ENCODE measurements at places on chromosomes 2 and 18.
A peak's percentile ranks its signal among the peaks of the same experiment; 100 is the strongest.

DNA sequence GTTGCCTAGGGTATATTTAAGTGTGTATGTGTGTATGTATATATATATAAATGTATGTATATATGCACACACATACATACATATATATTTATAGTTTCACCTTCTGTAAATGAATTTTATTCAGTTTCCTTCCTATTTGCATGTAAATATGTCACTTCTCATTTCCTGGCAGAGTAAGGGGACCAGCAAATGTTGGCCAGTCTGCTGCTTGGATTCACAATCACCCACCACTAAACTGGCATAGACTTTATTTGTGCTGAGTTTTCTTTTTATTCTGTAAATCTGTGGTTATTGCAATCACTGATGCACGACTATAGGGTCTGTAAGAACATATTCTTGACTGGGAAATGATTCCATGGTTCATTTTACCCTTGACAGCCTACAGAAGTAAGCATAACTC, 640.4 kb upstream of the FAM98A start:
- DNase-seq: no peak

DNA sequence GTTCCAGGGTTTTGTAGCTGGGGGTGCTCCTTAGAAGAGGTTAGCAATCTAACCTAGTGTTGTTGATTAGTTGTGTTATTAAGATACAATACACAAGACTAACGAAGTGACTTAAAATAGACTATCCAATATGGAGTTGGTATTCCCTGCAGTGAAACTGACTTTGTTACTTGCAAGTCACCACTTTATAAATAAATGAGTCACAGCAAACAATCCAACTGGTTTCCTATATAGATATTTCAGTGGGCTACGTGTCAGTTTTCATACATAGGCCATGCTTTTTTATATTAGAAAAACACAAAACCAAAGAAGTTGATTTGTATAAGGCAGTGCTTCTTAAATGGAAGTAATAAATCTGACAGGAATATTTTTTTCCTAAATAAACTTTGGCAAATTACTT, 274.0 kb downstream of the CAMKMT start:
- no peak for DNase-seq

- no peak for DNase-seq
These were observed 787.6 kb upstream of the CELF4 start for GRCh38 chr18:38353149-38353548.

DNA sequence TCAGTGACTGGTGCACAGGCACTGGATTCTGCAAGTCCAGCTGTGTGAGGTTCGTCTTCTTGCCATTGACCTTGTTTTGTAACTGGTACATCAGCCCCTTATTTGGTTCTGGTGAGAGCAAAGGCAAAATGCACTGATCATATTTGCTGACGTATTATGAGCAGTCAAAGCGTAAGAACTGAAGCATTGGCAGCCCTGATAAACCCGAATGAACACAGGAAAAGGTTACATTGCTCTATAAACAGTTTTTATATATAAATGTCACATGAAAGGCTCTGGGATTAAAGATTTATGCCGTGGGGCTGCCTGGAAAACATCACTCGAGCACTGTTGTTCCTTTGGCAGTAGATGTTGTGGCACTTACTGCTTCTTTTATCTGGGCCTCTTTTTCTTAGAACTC, 167.9 kb downstream of the IRS1 start:
- no peak for DNase-seq

DNA sequence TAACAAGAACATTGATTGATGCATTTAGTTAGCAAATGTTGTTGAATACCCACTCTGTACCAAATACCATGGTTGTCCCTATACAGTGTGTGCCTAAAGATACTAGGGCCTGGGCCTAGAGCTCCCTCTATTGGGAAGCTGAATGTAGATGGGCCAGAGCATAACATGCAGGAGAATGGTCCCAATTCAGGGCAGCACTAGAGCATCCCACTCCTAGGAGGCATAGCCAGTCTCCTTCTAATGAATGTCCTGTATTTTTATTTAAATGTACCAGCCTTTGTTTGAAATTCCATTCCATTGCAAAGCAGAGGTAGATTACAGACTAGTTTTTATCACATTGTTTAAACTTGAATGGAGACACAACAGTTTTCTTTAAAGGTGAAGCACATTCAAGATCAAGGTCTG, 90.6 kb downstream of the FEZ2 start:
- DNase-seq: no peak

DNA sequence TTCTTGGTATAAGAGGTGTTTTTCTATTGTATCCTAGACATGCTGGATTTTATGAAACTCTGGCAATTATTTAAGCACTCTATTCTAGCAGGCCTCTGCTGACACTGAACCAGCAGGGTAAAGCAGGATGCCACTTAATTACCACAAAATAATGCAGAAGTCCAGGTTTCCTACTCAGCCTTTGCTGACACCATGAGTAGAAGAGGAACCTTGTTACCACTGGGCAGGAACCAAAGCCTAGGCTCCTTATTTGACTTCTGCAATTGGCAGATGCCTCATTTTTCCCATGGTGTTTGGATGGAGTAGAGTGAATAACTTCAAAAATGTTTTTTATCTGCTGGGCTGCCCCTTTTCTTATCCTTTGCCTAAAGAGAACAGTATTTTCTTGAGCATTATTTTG, 60.8 kb downstream of the THNSL2 start:
- DNase-seq: no peak

GRCh38 chr2:27921424-27921823, 30.9 kb downstream of the BABAM2 start:
- no peak for DNase-seq

DNA sequence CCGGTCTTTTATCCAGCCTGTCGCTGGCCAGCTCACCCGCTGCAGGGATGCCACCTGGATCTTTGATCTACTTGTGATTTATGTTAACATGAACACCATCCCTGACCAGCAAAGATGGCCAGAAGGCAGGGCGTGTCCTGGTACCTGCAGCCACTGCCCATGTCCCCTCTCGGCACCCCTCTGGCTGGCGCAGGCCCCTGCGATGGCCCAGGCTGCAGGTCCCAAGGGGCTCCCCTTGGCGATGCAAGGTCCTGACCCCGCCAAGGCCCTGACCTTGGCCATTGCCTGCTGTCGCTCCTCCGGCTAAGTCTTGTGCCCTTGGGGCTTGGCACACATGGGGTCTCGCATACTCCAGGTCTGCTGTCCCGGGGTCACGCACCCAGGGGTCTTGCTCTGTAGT, 214.9 kb downstream of the TWIST2 start:
- DNase-seq: no peak

GRCh38 chr2:239255628-239256349, 145.0 kb downstream of the HDAC4 start:
- DNase-seq: no peak

- no peak for DNase-seq
These were observed 2.9 kb upstream of the NPPC start for GRCh38 chr2:231928901-231929725.

GRCh38 chr2:181076658-181077057, 96.3 kb downstream of the UBE2E3 start:
- DNase-seq: no peak

DNA sequence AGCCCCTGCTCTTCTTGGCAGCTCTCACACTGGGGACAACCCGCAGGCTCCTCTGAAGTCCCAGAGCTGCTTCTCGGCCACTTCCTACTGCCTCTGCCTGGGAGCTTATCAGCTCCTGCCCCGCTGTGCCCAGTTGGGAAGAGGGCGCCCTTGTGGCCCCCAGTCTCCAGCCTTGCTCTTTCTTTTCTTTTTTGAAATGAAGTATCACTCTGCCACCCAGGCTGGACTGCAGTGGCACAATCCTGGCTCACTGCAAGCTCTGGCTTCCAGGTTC, 20.6 kb upstream of the ALPI start:
- no peak for DNase-seq

DNA sequence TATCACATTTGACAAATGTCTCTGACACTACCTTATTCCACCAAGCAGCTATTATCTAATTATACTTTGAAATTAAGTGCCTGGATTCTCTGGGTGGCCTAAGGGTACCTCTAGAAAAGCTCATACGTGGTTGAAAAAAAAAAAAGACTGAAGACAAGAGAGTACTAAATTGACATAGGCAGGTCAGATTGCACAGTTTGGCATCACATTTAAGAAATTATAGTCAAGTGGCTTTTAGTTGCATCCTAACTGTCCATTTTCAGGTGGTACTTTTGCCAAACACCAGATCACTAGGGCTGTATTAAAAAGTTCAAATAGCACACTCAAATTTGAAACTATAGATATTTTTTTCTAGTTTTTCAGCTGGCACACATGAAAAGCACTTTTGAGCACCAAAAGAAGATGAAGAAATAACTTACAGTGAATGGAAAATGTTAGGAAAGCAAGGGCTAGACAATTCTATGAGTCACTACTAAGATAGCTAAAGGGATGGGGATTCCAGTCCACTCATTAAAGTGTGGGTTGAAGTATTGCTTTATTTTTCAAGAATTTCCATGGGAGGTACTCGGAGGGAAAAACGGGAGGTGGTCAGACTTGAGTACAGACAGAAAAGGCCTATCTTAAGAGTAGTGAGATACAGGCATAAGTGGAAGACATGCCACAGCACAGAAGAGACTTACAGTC, 106.5 kb upstream of the COL5A2 start:
- no peak for DNase-seq

DNA sequence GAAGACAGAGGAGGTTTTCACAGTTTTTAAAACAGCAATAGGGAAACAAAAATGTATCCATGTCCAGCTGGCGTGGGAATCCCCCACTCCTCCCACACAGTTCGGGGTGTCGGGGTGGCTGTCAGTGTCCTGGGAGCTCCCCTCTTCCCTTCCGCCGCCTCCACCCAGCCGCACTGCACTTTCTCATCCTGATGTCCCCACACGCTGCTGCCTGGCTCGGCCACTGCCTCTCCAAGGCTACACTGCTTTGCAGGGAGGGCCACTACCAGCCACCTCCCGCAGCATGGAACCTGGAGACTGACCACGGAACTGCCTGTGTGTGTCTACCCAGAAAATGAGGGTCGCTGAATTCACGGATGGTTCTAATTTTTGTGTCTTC, 138.7 kb upstream of the CTDP1 start:
- DNase-seq: no peak

GRCh38 chr2:58517881-58518280, 276.8 kb upstream of the FANCL start:
- no peak for DNase-seq

DNA sequence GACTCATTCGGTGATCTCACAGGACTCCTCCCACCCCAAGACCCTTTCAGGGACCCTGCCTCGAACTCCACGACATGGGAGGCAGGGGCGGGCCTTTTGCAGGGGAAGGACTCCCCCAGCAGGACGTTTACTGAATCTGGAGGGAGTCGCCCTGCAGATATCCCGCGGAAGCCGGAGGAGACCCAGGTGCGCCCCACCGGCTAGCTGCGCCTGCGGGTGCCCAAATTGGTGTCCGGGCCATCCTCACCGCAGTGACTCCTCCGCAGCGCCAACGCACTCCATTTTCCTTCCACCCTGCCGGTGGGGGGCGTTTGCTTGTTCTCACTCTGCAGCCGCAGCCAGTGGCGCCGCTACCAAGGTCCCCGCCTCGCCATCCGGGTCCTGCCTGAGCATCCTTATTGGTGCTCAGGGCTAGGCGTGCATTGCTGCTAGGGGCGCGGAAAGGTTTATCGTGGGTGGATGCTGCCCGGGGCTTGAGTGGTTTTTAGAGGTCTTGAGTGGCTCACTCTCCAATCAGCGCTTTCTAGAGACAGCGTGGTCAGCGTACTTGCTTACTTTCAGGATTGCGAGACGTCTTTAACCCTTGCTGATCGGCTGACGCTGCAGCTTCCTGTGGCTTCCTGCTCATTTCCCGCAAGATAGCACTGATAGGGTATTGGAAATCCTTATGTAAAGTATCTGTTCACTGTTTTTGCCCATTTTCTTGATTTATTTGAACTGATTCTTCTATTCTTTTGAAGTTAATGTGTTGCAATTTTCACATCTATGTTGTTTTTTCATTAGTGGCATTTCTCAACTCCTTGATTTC, 81.4 kb downstream of the BIN1 start:
- DNase-seq: peak; percentile 47

GRCh38 chr2:28764909-28765711, 13.5 kb downstream of the PPP1CB start:
- DNase-seq: no peak

GRCh38 chr2:152200565-152201465, 25.3 kb upstream of the STAM2 start:
- DNase-seq: no peak

DNA sequence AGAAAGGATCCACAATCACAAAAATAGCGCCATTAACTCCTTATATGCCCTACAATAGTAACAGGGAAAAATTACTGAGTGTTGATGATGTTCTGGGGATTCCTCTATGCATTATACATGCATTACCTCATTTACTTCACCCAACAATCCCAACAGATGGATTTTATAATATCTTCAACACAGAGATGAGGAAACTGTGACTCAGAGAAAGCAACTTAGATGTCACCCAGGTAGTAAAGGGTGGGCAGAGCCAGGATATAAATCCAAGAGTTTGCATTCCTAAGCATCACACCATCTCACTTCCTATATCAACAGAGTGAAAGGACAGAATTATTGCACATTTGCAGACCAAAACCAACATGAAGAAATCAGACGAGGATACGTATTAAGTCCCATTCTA, 144.2 kb downstream of the TCF4 start:
- DNase-seq: no peak

DNA sequence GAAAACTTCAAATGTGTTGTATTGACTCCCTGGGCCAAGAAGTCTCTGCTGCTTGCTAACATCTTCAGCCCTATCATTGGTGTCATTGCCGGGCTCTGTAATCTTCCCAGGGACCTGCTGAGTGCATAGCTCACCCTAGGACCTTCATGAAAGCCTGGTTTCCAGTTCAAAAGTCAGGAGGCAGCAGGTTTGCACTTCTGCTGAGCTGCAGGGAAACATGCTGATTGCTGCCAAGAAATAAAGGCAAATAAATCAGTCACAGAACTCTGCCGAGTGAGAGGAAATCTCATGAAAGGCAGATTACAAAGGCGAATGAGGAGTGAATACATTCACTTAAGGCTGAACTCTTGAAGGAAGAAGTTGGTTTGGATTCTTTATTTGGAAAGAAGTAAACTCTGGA, 1947.6 kb upstream of the CELF4 start:
- DNase-seq: no peak

DNA sequence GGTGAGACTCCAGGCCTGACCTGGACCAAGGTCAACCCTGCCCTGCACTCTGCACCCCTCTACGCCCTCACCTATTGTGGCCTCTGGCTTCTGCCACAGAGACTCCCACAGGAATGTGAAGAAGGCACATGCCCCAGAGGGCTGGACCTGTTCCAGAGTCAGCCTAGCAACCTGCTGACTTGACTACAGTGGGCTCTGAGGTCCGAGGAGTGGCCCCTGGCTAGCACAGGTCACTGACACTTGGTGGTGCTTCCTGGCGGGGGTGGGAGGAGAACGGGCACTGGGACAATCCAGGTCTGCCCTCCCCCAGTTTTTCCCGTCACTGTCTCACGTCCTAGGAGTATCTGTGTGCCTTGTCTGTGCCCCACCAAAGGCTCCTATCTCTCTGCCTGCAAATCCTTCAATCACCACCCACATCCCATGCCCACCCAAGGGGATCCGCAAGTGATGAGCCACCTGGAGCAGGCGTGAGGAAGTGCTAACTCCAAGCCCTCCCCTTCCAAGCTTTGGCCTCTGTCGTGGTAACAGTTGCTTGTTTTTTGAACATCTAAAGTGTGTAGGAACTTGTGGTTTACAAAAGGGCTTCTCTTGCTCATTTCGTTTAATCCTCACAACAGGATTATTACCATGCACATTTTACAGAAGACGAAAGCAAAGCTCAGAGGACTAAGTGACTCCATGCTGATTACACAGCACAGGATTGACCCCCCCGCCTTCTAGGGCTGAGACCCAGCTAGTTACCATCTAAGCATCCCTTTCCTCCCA, 86.2 kb downstream of the MCFD2 start:
- DNase-seq: no peak

Data from stimulated activated CD8-positive, alpha-beta memory T cell treated with anti-CD3 and anti-CD28 coated beads, Interleukin-2, amount 100 ng/mL, for 1 hour (primary cell).